ENCODE measurements at places on chromosomes 2 and 18. TPM values are rescaled to one million over a fixed set of nuclear protein-coding genes. Genes with fewer than 3 reads are reported as not detected.

The TWIST2 gene
- total RNA-seq, result 35.1 TPM

The NFATC1 gene
- total RNA-seq, result 13.9 TPM

DNA sequence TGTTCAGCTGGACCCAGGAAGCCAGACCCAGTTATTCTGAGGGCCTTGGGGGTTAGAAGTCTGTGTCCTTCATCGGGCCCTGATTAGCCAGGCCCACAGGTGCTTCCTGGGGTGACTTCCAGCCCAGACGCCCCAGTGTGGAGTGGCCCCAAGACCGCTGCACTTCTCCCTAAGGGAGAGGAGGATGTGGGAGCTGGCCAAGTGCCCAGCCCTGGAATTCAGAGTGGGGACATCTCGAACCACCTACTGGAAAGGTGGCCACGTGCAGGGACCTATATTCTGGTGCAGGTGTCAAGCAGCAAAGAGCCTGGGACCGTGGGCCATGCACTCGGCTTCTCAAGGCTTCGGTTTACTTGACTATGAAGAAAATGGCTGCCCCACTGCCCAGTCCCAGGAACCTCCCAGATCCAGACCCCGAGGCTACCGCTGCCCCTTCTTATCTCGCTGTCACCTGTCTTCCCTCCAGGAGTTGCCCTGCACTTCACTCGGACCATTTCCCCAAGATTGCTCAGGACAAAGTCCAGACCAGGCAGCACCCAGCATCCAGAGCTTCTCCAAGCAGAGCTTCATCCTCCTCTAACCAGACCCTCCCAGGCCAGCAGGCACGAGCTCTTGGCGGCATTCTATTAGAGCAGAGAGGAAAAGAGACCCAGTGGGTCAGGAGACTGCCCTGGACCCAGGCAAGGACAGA is 142.8 kb upstream of the ID2 start:
- DNase-seq, result peak; percentile 64

GRCh38 chr2:163733301-163733938 is 2.4 kb downstream of the FIGN start:
- no peak for DNase-seq

DNA sequence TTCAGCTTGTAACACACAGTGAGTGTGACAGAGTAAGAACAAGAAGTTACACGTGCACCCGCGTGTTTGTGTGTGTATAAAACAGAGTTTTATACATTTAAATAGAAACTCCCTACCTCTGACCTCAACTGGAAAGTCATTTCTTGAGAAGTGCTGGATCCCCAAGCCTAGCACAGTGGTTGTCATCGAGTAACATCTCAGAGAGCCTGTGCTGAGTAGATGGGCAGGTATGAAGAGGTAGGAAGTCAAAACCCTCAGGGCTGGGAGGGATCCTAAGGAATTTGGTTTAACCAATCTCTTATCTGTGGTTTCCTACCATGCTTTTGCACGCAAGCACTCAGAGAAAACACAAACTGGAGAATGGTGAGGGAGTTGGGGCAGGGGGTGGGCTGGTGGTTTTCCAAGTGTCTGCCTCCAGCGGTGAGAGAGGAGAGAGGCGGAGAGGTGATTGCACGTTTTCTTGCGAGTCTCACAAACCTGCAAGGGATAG is 9.2 kb downstream of the ACOXL start:
- DNase-seq, result no peak

DNA sequence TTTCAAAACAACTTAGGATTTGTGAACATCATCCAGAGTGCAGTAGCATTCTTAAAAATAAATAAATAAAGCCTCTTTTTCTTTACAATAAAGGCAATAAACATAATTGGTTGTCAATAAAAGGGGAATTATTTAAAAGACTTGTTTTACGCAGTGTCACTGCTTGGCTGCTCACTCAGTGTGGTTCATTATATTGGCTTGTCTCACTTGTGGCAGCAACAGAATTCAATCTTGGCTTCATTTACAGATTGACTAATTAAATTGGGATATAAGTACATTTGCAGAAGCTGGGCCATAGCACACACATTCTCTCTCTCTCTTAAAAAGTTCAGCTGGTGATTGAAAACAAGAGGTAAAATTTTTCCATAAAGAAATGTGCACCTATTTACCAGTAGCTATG is 1027.6 kb downstream of the LRP1B start:
- DNase-seq, result no peak

GRCh38 chr2:178700922-178701342 is 106.3 kb downstream of the TTN start:
- no peak for DNase-seq

DNA sequence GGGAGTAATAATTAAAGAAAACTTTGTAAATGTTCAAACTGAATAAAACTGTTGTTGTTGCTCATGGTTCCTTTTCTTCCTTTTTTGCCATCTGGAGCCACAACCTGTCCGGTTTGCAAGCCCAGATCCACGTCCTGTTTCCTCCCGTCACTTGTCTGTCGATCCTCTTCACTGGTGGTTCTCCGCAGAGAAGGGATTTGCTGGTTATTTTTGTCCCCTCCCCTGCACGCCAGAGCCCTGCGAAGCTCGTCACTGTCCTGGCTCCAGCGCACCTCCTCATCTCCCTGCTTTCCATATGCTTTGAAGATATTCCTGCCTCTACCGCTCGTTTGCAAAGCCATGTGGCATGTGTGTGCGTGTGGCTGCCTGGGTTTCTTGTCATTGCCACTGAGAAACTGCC is 461.4 kb downstream of the RNF144A start:
- no peak for DNase-seq

Measured in suprapubic skin (tissue), 4 donors.